ENCODE measurements at places on chromosomes 2 and 18.

DNA sequence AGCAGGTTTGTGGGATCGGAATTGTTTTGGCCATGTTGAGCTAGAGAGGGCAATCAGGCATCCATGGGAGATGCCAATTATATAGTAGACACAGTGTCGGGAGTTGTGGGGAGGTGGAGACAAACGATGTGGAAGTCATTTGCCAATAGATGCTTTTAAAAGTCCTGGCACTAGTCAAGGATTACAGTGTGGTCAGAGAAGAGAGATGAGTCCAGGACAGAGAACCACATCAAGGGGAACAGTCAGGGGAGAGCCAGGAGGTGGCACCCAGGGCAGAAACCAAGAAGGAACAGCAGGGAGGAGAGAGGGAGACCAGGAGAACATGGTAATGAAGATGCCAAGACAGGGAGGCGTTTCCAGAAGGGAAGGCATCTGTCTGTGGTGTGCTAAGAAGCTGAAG is 81.2 kb downstream of the ARL4C start:
- no peak for DNase-seq

- no peak for DNase-seq
Observed at GRCh38 chr2:52342458-52342857, 1310.5 kb upstream of the NRXN1 start.

- no peak for DNase-seq
Observed at GRCh38 chr2:158507679-158508078, 50.9 kb downstream of the PKP4 start.

GRCh38 chr2:124145982-124146381 is 120.9 kb downstream of the CNTNAP5 start:
- DNase-seq = no peak

DNA sequence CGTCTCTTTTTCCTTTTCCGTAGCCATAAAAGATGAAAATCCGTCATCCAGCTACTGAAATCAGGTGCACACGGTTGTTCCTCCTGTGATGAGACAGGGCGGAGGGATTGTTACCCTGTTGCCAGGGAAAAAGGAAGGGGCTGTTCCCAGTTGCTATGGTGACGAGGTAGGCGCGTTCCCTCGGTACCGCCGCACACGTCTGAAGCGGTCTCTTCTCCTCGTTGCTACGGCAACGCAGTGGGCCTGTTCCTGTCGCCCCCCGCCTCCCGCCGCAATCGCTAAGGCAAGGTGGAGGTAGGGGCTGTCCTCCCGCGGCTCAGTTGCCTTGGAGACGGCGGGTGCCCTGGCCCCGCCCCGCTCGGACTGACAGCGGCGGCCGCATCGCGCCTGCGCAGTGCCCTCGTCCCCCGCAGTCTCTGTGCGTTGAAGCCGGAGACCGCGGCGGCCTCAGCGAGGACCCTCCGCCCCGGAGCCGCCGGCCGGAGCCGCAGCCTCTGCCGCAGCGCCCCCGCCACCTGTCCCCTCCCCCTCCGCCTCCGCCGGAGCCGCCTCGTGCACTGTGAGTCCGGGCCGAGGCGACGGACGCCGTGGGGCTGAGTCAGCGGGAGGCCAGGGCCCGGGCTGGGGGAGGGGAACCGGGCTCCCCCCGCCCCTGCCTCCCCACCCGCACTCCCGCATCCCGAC is at the start of gene MAPRE3:
Gene MAPRE3 (plus strand): TSS at position 394 of the 684 bp plus-strand sequence. CDS start 51,582 bp downstream, outside the sequence.
- peak; percentile 53 for DNase-seq
